ENCODE measurements at places on chromosomes 16 and 17.

GRCh38 chr17:21677911-21678310 is 14.4 kb upstream of the KCNJ18 start:
- no peak for DNase-seq

DNA sequence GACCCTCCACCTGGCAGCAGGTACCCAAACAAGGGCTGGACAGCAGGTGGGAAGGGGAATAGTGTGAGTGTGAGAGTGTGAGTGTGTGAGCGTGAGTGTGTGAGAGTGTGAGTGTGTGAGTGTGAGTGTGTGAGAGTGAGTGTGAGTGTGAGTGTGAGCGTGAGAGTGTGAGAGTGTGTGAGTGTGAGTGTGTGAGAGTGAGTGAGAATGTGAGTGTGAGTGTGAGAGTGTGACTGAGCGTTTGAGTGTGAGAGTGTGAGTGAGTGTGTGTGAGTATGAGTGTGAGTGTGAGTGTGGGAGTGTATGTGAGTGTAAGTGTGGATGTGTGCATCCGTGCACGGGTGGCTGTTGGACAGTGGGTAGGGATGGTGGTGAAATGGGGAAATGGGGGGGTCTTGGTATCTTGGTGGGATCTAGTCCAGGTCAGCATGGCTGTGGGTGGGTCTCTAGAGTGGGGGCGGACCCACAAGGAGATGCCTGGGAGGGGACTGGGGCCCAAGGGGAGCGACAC is 408 bp downstream of the ADGRG1 start:
- no peak for DNase-seq

GRCh38 chr17:16304830-16305229 is 48.4 kb downstream of the CENPV start:
- DNase-seq: no peak

DNA sequence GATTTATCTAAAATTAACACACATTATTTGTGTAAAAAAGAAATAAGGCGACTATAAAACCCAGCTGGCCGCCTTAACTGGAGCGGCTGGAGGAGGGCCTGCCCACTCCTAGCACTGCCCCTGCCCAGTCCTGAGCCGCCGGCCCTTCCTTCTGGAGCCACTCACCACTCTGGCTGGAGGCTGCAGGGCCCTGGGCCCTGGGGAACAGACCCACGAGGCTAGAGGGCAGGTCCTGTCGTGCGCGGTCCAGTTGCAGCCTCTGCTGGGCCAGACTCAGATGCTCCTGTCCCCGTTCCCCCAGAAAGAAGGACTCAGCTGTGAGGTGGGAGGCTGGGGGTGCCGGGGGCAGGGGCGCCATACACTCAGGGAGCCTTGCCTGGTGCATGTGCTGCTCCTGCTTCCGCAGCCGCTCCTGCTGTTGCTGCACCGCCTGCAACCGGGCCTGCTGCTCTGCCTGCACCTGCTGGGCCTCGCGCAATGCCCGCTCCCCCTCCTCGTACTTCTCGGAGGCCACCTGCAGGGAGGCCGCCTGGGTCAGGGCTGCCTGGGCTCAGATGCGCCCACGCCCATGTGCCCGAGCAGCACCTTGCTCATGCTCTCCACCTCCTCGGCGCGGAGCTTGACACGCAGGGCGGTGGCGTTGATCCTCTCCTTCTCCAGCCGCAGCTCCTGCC is 9.0 kb upstream of the MRPL38 start:
- no peak for DNase-seq

DNA sequence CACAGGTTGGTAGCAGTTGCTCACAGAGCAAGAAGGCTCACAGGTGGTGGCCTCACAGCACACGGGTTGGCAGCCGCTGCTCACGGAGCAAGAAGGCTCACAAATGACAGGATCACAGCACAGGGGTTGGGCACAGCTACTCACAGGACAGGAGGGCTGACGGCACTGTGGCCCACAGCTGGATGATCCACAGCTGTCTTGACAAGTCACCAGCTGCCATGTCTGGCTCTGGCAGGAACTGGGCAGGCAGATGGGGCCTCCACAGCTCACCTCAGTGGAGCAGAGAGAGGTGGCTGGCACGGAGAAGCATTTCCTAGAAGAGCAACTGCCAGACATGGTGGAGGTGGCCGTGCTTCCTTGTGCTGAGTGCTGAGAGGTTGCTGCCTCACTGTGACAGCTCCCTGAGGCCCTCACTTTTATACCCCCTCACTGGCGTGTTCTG is at the start of gene KRTAP16-1:
Gene KRTAP16-1, minus strand, starts transcription at position 392 of the 442 bp plus-strand sequence. Its CDS starts 56 bp downstream, at position 336.
- peak; percentile 9 for DNase-seq

- DNase-seq: no peak
These were observed 26.3 kb upstream of the ABCA3 start for GRCh38 chr16:2366660-2367309.

DNA sequence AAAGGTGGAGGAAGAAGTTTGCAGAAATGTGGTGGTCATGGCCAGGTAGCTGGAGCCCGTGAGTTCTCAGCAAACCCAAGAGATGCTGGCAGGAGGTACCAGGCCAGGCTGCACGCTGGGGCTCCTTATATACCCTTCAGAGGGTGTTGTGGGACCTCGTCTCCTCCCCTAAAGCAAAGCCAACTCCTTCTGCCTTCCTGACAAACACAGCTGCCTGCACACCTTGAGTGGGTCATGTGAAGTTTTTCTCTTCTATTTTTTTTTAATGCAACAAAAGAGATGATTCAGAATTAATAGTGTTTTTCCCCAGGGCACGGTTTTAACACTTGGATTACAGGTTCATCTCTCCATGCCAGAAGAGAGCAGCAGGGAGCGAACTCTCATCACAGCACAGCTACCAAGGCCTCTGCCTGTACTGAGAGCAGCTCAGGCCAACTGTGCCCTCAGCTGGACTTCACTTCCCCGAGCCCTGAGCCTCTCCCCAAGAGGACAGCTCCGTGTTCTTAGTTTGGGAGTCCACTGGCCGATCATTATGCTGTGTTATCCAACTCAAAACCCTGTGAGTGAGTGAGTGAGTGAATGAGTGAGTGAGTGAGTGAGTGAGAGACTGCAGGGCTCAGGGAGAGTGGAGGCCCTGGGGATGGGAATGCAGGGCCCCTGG is at the start of gene KRT15:
Gene KRT15, minus strand, starts transcription at position 102 of the 661 bp plus-strand sequence. Its CDS starts 63 bp downstream, at position 39.
- DNase-seq: no peak

DNA sequence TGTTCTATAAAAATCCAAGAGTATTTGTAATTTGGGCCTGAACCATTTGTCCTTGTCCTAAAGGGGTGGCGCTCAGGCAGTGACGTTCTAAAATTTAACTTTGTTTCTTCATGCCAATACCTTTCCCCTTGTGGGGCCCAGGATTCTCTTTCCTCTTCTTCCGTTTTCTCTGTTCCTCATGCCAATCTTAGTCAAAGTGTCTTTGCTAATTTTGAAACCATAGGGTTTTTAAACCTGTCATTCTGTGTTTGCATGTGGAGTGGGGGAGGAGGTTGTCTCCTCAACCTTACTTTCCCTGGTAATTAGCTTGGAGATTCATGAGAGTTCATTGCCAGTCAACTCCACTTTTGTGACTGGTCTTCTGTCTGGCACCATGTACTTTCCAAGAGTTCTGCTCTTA is 337.1 kb downstream of the MAF start:
- no peak for DNase-seq

DNA sequence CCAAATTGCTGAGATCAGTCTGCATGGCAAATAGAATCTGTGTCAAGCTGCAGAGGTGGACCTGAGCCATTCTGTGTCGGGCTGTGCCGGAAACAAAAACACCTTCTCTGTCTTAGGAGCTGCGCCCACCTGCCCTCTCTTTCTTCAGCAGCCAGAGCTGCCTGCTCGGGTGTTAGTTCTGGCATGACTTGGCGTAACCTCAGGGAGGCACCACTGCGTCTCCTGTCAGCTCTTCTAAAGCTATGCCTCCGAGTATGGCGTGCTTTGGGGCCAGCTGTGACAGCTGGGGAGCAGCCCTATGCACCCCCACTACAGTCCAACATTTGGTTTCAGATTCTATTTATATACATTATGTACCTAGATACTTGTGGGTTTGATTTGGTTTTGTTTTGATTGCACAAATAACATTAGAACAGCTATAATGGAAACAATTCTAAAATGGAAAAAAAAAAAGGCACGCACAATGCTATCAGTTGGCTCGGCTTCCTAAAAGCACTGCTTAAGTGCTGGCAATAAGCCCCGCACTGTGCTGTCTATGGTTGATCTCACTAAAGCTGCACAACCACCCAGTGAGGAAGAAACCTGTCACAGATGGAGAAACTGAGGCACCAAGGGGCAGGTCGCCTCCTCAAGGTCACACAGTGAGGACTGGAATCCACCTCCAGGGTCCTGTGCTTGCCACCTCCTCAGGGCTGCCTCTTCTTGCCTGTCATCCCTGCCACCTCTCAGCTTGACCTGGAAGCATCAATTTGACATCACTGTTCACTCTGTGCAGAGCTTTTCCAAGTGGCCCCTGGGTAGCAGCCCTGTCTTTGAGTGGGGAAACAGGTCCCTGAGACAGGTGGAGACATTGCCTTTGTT is 18.7 kb upstream of the ADGRG1 start:
- DNase-seq: peak; percentile 66

- no peak for DNase-seq
These were observed 106.2 kb upstream of the AXIN2 start for GRCh38 chr17:65667656-65668055.

DNA sequence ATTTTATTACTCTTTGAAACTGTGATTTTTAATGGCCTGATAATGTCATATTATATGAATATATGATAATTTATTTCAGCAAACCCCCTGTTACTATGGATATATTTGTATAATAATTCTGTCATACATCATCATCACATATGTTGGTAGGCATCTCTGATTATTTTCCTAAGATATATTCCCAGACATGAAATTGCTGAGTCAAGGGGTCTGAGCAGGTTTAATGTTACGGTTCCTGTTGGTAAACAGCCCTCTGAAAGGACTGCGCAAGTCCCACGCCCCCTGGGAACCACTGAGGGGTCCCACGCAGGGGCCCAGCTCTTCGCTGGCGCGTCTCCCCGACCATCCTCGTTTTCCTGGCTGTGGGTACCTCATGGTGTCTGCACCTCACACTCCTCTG is 24.2 kb downstream of the SLC13A5 start:
- no peak for DNase-seq

GRCh38 chr17:81612172-81612970 is 24.5 kb downstream of the NPLOC4 start:
- DNase-seq: no peak

DNA sequence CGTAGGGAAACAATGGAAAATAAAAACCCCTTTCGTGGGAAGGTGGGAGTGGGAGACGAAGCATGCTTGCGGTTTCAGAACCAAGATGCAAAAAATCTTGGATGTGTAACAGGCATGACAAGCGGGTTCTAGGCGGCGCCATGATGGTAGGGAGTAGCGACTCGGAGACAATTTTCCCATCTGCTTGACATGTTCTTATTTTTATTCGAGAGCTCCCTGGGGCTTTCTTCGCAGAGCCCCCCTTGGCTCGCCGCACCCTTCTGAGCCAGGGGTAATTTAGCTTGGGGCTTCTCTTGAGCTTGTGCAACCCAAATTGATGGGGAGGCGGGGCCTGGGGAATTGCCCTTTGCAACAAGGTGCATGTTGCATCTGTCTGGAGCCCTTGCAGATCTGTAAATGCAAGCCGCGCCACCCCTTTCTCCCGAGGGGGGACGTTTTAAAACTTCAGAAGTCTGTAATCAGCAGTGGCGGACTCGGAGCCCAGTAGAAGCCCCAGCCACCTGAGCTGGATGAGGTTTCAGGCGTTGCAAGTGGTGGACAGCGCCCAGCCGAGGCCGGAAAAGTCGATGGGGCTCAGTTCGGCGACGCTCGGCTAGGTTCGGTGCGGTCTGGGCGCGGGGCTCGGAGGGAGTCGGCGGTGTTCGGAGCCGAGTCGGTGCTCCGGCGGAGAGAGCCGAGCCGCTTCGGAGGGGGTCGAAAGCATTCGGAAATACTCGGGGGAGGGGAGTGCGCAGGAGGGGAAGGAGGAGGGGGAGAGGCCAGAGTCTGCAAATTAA is 2.9 kb downstream of the GNAO1 start:
- DNase-seq: peak; percentile 50

GRCh38 chr16:84048270-84048669 is 5.7 kb upstream of the SLC38A8 start:
- no peak for DNase-seq

DNA sequence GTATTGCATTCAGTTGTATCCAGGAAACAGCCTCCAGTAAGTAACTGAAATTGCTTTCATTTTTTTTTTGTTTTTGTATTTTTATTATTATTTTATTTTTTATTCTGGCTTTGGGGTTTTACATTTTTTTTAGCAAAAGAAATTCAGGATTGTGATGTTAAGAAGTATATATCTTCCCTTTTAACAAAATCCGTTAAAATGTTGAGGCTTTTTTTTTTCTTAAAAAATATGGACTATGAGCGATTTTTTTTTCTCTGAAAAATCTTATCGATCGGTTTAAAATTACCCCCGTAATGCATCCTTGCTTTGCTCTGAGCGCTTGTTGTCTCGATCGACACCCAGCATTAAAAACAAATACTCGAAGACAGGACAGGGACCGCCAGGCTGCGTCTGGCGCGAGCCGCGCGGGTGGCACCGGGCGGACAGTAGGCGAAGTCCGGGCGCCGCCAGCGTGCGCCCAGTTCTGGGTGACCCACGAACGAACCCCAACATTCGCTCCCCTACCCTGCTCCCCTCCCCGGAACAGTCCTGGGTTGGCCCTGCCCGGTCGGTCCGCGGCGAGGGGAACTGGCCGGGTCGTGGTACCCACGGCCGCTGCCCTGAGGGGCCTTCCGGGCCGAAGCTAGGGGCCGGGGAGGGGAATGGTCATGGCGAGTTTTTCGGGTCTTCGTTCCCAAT is 482 bp downstream of the BAHCC1 start:
- DNase-seq: no peak

DNA sequence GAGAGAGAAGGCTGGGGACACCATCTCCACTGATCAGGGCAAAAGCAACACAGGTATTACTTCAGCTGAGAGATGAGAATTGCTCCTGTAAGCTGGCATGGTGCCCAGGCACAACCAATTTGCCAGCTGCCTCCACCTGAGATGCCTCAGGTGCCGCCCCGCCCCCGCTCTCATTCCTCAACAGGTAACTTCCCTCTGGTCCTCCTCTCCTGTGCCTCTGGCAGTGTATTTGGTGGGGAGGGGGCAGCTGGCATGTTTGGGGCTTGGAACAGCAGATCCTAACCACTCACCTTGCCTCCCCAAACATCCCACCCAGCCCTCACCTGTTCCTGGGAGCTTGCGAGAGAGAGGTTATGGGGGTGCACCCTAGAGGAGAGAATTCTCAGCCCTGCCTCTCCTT is 2.9 kb upstream of the SRCIN1 start:
- no peak for DNase-seq

DNA sequence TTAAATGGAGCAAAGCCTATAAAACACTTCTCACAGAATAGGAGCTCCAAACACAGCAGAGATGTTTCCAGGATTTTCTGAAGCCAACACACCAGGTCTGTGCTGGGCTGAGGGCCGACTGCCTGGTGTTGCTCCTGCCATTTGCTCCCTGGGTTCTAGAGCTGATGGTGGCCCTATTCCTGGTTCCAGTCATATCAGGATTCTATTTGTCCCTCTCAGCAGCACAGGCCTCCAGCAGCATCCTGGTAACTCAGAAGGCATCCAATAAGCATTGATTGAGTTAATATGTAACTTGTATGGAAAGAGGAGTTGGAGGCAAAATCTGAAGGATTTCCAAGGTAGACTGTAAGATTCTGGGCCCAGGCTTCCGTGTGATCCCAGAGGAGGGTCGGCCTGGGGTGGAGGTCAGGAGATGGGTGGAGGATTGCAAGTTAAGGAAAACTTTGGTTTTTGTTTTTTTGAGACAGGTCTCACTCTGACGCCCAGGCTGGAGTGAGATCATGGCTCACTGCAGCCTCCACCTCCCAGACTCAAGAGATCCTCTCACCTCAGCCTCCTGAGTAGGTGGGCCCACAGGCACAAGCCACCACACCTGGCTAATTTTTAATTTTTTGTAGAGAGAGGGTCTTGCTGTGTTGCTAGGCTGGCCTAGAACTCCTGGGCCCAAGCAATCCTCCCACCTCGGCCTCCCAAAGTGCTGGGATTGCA is 5.7 kb downstream of the NUPR1 start:
- DNase-seq: no peak
